GM12878 (cell line): ENCODE measurements at places on chromosomes 11 and 22.

DNA sequence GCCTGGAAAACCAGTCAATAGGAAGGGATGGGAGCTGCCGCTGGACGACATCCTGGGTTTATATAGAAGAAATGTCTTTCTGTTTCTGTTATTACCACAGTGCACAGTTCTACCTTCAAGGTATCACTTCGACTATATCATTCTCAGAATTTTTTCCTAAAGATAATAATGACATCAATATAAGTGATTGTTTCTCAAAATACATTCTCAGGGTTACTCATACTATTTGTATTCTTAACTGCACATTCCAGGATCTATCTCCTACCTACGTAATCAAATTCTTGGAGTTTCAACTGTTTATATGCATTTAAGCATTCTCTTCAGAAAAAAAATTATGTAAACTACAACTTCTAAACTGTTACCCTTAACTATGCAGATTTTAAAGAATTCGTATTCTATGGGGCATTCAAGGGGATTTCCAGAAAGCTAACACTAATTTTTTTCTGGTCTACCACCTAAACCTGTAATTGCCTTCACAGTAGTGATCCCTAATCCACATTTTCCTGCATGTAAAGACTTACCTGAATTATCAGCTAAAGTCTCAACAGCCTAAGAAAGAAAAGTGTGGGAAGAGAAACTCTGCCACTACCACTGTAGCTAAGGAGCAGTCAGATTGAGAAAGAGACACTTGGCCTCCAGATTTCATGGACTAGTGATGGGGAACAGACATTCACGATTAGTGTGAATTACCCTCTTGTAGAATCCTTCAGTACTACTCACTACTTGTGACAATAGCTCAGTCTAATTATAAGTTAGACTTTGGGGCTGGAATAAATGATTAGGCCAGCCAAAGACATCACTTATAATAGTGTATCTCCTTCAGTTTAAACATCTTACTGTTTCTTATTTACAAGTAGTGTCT lies at the start of gene OR51B5:
Gene OR51B5 (minus strand): TSS at position 51 of the 862 bp plus-strand sequence. CDS start 0 bp downstream, at position 51.
- no peak for DNase-seq

DNA sequence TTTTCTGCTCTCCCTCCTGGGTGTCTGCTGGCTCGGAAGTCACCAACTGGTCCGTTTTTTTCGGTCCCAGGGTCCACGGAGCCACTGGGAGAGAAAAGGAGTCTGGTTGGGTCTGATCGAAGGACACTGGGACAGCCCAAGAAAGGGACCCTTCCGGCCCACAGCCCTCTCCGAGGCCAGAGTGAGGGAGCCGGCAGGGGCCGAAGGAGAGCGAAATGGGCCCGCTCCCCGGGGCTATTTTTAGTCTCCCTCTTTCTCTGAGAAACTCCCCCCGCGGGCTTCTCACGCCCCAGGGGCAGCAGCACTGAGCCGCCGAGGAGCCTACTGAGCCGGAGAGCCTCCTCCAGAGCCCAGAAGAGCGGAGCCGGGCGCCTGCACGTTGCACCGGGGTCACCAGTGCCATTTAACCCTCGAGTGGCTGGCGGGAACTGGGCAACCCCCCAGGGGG lies 1.9 kb downstream of the ESAM start:
- no peak for DNase-seq

DNA sequence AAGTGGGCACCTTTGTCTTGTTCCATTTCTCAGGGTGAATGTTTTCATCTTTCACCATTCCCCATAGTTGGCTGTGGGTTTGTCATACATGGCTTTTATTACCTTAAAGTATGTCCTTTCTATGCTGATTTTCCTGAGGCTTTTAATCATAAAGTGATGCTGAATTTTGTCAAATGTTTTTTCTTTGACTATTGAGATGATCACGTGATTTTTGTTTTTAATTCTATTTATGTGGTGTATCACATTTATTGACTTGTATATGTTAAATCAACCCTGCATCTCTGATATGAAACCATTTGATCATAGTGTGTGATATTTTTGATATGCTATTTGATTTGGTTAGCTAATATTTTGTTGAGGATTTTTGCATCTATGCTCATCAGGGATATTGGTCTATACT lies 216.4 kb upstream of the FAT3 start:
- no peak for DNase-seq

GRCh38 chr11:44797886-44798606 lies 71.3 kb downstream of the TSPAN18 start:
- DNase-seq: no peak

GRCh38 chr11:103794262-103794661 lies 242.2 kb upstream of the DDI1 start:
- DNase-seq: no peak

DNA sequence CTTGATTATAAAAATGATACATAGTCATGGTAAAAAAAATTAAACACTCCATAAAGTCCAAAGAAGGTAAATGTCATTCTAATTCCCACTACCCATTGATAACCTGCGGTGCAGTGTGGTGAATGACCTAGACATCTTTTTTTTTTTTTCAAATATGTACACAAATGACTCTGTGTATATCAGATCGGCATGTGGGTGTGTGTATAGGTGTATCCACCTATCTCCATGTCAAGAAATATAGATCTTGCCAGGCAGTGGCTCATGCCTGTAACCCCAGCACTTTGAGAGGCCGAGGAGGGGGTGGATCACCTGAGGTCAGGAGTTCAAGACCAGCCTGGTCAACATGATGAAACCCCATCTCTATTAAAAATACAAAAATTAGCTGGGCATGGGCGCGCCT lies 18.4 kb upstream of the CBX6 start:
- no peak for DNase-seq

GRCh38 chr11:75733431-75734107 lies 15.9 kb downstream of the MOGAT2 start:
- no peak for DNase-seq

DNA sequence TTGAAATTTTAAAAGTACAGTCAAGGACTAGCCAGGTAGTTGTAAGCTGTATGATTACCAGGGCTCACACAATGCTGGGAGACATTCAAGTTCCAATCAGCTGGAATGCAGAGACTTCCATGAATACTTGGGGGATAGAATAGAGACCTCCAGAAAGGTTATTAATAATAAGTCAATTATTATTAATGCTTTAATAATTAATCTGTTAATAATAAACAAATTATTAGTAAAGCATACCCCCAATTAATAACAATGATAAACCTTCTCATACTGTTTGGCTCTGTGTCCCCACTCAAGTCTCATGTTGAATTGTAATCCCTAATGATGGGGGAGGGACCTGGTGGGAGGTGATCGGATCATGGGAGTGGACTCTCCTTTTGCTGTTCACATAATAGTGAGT lies 14.6 kb upstream of the MS4A6A start:
- no peak for DNase-seq

DNA sequence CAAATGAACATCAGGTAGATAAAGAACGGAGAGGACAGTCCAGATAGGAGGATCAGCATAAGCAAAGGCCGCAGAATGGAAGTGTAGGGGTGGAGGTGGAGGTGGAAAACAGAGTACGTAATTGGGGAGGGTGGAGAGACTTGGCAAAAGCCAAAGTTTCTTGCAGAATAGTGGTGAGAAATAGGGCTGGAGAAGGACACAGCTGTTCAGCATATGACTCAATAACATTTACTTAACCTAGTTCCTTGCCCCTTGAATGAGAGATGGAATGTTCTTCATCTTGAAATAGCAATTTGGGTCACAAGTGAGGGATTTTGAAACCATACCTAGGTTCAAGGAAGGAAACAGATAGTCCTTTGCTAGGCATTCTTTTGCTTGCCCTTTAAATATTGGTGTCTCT lies 235.9 kb upstream of the ARHGAP20 start:
- DNase-seq: no peak

GRCh38 chr11:14269692-14270573 lies 89.0 kb downstream of the RRAS2 start:
- DNase-seq: no peak

DNA sequence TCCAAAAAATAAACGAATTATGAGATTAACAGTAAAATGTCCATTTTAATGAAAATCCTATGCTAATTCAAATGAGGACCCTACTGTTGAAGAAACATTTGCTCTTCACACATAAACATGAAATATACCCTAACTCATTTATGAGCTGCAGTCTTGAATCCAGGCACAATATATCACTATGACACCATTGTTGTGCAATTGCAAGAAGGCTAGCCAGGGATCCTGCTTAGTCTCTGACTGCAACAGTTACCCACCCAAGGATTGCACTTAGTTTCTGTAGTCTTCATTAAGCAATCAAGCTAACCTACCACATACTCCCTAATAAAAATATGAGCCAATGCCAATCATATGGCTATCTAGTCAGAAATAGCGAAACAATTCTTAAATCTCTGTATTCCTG lies 981.0 kb upstream of the FAT3 start:
- DNase-seq: no peak

- DNase-seq: no peak
Measured at GRCh38 chr11:13717331-13717730, 48.9 kb downstream of the FAR1 start.

GRCh38 chr22:31363885-31364465 lies 17.8 kb upstream of the PATZ1 start:
- DNase-seq: no peak

GRCh38 chr11:101860696-101861427 lies 53.9 kb upstream of the CEP126 start:
- no peak for DNase-seq

GRCh38 chr22:20979243-20979809 lies 2.8 kb upstream of the LZTR1 start:
- no peak for DNase-seq

DNA sequence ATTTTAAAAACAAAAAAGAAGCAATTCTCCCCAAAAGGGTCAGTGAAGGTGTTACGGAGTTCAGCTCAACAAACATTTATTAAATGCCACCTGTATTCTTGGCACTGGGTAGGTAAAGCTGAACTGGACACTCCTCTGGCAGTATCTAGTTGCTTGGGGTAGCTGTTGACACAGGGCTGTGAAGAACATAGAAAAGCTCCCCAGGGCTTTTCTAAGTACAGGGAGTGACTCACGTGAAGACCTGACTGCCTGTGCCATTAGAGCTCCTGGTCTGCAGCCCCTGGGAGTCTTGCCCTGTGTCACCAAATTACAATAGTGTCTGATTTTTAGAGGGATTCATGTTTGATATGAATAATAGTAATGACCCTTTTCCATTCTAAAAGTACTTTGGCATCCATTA lies 43.6 kb downstream of the COA4 start:
- no peak for DNase-seq

GRCh38 chr22:30287648-30288418 lies 1.5 kb downstream of the CASTOR1 start:
- no peak for DNase-seq

DNA sequence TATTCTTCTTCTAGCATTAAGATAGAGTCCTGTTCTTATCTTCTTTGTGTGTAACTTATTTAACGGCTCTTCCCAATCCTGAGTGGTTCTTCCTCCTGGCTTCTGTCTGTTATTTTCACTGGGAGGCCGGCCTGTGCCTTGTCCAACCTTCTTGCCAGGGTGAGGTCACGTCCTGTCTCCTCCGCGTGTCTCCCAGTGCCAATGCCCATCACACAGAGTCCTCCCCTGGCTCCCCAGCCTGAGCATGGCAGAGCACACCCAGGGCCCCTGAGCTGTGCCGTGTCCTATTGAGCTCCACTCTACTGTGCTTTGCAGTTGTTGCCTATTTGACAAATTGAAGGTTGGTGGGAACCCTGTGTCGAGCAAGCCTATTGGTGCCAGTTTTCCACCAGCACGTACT lies 487.3 kb downstream of the BRD1 start:
- no peak for DNase-seq

- no peak for DNase-seq
Measured at GRCh38 chr11:16861862-16862261, 123.4 kb downstream of the C11orf58 start.

GRCh38 chr11:45162916-45163879 lies 16.8 kb downstream of the PRDM11 start:
- DNase-seq: no peak

DNA sequence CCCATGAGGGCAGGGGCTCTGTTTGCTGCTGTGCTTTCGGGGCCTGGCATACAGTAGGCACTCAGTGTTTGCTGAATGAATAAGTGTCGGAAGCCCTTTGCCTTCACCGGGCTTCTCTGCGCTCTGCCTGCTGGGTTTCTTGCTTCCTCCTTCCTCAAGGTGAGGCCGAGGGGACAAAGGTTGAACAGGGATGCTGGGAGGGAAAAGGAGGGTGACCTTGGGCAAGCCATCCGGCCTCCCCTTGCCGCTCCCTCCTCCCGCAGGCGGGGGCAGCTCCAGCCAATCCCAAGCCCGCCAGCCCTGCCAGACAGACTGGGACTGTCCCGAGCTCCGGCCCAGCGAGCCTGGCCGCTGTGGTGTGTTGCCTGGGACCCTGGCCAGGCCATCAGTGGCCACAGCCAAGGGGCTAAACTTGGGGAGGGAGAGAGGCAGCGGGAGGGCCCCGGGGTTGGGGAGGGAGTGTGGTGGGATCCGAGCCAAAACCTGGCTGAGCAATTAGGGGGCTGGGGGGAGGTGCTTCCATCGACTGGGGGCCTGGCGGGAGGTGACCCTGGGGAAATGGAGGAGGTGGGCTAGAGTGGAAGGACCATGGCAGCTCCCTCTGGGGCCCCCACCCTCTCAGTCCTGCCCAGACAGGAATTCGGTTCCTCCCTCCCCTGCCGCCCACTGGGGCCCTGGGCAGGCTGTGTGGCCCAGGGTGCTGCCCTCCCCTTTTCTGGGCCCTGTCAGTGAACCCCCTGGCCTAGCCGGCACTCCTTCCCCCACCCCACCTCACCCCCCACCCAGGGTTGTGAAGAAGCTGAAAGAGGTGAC lies 3.4 kb upstream of the RCOR2 start:
- no peak for DNase-seq

DNA sequence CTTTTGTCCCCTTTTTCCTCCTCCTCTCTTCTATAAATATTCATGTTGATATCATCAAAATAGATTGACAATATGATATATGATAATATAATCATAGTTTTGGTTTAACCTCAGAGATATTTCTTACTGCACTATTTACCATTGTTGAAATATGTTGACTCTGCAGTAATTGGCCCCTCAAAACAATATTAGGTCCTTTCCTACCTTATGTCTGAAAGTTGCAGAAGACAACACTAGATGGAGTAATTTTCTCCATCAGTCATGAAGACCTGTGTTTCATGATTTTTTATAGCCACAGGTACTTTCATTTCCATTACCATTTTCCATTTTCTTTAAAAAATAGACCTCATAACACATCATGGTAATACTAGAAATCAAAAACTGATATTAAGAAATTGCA lies 284.4 kb downstream of the LUZP2 start:
- DNase-seq: no peak

GRCh38 chr11:62141111-62142042 lies 17.6 kb downstream of the INCENP start:
- no peak for DNase-seq

- no peak for DNase-seq
Measured at GRCh38 chr11:85961930-85962363, 106.8 kb downstream of the CCDC83 start.

DNA sequence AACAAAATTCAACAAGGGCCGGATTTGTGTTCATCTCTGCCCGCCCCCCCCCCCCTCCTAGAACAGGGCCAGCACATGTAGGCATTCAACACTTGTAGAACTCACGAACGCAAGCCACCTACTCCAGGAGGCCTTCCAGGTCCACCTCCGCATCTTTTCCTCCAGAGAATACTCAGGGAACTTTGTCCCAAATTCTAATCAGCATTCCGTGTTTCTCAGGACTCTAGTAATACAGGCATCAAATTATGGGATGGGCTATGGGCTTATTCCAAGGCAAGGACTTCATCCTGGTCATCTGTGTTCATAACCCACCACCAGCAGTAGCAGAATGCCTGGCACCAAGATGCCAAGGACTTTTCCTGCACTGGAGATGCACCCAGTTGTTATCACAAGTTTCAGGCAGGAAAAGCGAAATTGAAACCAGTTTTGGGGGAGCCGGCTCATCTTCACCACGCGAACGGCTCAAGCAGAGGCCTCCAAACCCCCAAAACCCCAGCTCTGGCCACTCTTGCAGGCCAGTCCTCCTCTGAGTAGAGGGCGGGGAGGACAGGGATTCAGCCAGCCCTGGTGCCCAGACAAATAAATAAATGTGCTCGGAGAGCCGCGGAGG lies 462 bp downstream of the UBE2L6 start:
- no peak for DNase-seq
